ENCODE measurements at places on chromosomes 11 and 22.

DNA sequence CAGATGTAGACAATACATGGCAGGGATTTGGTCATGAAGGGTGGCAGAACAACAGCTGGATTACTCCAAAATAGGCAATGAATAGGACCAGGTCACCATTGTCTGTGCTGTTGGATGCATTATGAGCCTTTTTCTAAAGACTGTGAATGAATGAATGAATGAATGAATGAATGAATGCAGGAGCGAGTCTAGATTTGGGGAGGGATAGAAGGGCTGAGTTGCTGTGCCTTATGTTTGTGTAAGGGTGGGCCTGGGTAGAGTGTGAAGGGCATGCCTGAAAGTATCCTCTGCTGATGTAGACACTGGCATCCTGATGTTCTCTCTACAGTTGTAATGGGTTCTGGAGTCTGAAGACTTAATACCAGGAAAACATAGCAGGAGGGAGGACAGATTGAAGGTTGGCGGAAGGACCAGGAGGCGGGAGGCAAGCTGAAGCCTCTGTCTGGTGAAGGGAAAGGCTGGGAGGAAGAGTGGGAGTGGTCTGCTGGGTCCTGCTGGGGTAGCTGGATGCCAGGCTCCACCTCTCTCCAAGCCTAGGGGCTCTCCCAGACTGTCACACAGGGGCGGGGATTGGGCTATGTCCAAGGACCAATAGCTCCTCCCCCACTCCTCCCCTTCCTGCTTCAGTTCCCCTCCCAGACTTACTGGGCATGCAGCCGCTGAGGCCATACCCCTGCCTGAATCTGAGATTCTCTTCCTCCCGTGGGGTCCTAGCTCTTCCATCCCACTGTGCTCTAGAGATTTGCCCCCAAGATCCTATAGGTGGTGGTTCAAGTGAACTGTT lies 4.8 kb downstream of the TRIM3 start:
- DNase-seq: peak; percentile 82

DNA sequence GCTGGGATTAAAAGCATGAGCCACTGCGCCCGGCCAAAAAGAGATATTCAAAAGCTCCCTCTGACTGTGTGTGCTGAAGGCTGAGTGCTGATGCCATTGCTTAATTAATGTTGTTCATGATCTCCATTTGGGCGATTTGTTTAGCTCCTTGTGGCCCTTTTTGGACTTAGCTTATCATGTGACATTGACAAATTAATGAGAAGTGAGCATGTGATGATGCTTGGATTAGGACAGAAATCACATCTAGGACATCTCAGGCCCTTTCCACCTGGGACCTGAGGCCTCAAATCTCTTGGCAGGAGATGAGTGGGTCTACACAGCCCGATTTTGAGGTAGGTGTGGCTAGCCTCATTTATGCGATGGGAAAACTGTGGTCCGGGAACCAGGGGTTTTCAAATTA lies 10.4 kb downstream of the EHF start:
- DNase-seq: no peak

DNA sequence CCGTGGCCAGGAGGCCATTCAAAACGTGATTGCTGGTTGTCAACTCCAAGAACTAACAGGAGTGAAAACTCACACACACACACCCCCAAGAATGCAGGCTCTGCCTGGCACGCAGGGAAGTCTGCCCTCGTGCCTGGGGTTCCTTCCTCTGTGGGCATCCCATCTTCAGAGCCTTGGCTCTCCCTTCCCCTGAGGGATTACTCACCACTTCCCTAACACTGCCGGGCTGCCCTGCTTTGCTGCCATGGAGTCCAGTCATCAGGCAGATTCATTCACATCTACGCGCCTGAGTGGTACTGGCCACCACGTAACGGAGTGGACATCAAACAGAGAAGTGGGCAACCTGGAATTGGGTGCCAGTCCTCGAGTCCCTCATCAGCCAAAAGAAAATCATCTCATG lies 120.7 kb upstream of the TMEM45B start:
- no peak for DNase-seq

- DNase-seq: no peak
Observed at GRCh38 chr22:42964994-42965699, 49.8 kb downstream of the PACSIN2 start.

GRCh38 chr22:48417225-48418070 lies 1410.2 kb downstream of the BRD1 start:
- no peak for DNase-seq

DNA sequence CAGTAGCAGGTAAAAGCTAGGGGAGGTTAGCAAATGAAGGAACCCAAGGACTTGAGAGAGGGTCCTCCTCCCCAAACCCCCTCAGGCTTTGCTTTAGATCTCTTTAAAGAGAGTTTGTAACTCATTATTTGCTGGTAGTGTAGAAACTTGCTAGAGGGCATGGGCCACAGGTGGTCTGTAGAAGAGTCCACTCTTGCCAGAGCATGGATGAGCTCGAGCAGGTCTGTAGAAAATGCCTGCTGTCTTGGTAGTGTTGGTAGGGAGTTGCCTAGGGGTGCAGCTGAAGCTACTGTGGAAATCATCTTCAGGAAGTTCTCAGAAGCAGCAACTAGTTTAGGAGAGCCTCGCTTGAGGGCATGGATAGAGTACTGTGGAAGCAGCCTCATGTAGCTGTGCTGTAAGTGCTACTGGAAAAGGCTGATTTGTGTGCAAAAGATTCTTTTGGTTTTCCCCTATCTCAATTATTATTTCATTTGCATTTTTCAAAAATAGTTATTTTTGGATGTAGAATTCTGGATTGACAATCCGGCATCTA lies 104.3 kb downstream of the TMEM135 start:
- DNase-seq: no peak

DNA sequence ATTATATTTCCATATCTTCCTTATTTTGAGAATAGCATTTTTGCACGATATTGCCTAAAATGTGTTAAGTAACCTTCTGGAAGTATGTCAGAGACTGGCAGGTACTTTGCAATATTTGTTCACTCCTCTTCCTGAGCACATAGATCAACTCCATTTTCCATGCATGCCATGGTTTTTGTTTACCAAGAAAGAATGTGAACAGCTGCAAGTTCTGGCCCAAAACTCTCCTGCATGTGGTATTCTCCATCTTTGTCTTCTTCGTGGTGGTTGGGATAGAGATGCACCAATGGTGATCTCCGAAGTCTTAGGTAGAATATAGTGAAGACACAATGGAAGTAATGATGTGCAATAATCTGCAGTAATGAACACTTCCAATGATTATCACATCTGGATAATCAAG lies 2241.0 kb upstream of the RAG2 start:
- no peak for DNase-seq

- DNase-seq: peak; percentile 97
Observed at GRCh38 chr11:9460322-9461062, at the start of gene ZNF143. Gene ZNF143, plus strand, starts transcription at chr11:9461012. Its CDS starts 10,297 bp downstream, at chr11:9471309.

DNA sequence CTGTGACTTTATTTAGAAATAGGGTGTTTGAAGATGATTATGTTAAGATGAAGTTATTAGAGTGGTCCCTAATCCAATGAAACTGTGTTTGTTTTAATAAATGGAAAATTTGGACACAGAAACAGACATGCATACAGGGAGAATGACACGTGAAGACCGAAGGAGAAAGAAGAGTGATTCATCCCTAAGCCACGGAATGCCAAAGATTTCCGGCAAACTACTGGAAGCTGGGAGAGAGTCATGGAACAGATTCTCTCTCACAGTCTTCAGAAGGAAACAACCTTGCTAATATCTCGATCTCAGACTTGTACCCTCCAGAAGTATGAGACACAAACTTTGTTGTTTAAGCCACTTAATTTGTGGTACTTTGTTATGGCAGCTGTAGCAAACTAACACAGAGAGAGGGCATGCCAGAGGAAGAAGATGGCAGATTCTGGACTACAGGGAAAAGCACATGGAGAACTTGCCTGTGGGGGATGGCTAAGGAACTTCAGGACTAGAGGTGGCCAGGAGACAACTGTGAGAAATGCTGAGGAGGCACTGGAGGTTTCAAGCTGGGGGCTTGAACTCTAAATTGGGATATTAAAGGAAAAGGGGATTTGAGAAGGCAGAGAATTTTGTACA lies 733.5 kb upstream of the CCDC90B start:
- peak; percentile 5 for DNase-seq

GRCh38 chr22:17795661-17796548 lies 21.6 kb upstream of the BID start:
- no peak for DNase-seq

- peak; percentile 85 for DNase-seq
Observed at GRCh38 chr11:57480409-57481137, 20.2 kb downstream of the RTN4RL2 start.

- no peak for DNase-seq
Observed at GRCh38 chr11:9651899-9652748, 11.8 kb upstream of the SWAP70 start.

GRCh38 chr11:119236490-119236889 lies 30.4 kb downstream of the CBL start:
- no peak for DNase-seq

DNA sequence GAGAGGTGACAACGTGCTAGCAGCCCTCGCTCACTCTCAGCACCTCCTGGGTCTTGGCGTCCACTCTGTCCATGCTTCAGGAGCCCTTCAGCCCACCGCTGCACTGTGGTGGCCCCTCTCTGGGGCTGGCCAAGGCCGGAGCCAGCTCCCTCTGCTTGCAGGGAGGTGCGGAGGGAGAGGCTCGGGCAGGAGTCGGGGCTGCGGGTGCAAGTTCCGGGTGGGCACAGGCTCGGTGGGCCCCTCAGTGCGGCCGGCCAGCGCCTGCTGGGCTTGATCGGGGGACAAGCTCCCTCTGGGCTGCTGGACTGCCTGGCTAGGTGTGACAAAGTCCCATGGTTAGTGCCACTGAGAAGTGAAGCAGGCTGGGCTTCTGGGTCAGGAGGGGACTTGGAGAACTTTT lies 245.8 kb downstream of the JRKL start:
- no peak for DNase-seq

DNA sequence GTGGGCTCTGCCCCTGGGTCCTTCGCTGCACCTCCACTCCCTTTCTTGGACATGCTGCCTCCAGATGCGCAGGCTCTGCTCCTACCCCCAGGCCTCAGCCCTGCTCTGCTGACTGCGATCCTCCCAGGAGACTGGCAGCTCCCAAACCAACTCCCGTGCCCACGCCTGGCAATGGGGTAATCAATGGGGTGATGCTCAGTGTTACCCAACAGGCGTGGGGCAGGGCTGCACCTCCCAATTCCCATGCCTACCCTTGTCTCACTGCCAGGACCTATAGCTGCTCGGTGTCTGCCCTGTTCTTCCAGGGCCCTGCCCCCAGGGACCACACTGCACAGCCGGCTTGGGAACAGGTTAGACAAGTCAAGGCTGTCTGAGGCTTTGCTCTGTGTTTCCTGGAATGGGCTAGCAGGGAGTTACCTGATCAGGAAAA lies at the start of gene ALDH3B2:
ALDH3B2 (minus strand) TSS at position 182 of the 430 bp plus-strand sequence. CDS start 7,688 bp downstream, outside the sequence.
- no peak for DNase-seq

GRCh38 chr22:47225080-47225930 lies 462.9 kb downstream of the TBC1D22A start:
- DNase-seq: no peak

- DNase-seq: no peak
Observed at GRCh38 chr22:42248995-42249394, 21.5 kb downstream of the TCF20 start.

DNA sequence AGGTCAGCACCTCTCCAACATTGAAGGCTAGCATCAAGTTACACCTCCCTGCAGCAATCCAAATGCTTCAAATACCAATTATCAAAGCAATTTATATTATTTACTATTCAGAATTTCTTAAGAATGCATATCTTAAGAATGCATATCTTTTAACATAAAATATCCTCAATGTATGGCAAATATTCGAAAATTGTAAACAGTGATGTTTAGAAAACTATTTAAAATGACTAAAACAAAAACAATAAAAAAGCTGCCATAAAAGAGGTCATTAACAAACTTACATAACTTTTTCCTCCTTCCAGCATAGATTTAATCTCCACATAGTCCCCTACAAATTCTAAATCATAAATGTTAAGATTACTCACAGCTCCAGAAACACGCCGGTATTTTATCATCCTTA lies 85.1 kb upstream of the SOX6 start:
- DNase-seq: no peak

- DNase-seq: no peak
Observed at GRCh38 chr22:33056108-33056507, 2.1 kb downstream of the SYN3 start.

DNA sequence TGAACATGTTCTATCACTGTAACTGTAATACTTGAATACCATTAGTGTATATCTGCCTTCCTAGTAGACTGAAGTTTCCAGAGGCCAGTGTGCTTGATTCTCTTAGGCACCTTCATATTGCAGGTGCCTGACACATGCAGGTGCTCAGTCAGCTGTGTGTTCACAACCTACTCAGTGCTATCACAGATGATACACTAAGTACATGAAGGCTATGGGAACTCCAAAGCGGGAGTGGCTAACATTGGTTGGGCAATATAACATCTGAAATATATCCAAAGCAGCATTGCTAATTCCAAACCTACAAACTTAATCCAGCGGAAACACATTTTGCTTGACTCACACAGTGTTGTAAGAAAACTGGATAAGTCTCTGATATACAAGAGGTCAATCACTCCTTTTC lies 539.3 kb upstream of the ISX start:
- no peak for DNase-seq

- DNase-seq: no peak
Observed at GRCh38 chr11:35721651-35722282, 59.2 kb downstream of the TRIM44 start.

- no peak for DNase-seq
Observed at GRCh38 chr11:61913699-61914395, 3.5 kb downstream of the RAB3IL1 start.

GRCh38 chr11:560305-561147 lies at the start of the genes LMNTD2 and RASSF7:
Gene LMNTD2, minus strand, starts transcription at chr11:560738. Its CDS starts 22 bp downstream, at chr11:560716.
Gene RASSF7, plus strand, starts transcription at chr11:560970. Its CDS starts 799 bp downstream, at chr11:561769.
- peak; percentile 100 for DNase-seq

DNA sequence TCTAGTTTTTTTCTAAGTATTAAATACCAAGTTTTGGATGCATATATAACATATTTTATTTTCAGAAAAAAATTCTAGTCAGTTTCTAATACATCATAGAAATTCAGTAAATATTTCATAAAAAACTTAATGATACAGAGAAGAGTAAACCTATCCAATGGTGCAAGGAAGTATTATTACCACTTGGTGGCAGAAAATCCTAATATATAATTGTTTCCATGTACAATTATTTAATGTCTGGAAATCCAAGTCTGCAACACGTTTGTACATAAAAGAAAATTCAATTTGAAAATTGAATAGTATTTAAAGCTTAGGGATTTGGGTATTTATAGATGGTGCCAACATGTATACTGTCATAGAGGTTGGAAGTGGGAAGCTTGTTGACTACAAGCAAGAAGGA lies 127.0 kb downstream of the TRPC6 start:
- no peak for DNase-seq

DNA sequence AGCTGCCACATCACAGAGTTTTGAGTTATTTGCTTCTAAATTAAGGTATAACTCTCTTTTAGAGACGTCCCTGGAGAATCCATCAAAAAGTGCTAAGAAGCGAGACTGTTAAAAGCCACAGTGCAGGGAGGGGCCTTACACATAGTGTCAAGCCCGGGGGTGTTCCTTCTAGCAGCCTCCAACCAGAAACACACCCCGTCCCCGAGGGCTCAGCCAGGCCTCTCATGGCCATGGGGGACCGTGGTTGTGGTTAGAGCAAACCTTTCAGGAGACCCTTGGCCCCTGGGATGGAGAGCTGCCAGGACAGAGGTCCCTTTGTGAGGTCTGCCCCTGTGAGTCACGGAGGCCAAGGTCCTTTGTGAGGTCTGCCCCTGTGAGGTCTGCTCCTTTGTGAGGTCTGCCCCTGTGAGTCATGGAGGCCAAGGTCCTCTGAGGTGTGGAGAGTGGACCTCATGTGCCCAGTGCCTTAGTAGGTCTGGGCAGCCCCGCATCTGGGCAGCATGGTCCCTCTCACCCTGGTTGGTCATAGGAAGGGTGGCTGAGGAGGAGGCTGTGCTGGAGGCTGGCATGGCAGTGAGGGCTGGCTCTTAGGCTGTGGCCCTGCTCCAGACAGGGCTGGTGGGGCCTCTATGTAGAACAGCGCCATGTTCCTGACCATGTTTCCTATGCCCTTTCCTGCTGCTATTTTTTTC lies 5.4 kb downstream of the GNAZ start:
- no peak for DNase-seq

Data from AG08396 (cell line).